ENCODE measurements at places on chromosomes 7 and 10.

- no peak for DNase-seq
Measured at GRCh38 chr10:16360001-16360400, 76.8 kb upstream of the PTER start.

- no peak for DNase-seq
Measured at GRCh38 chr10:86347856-86348255, 18.7 kb downstream of the GRID1 start.

DNA sequence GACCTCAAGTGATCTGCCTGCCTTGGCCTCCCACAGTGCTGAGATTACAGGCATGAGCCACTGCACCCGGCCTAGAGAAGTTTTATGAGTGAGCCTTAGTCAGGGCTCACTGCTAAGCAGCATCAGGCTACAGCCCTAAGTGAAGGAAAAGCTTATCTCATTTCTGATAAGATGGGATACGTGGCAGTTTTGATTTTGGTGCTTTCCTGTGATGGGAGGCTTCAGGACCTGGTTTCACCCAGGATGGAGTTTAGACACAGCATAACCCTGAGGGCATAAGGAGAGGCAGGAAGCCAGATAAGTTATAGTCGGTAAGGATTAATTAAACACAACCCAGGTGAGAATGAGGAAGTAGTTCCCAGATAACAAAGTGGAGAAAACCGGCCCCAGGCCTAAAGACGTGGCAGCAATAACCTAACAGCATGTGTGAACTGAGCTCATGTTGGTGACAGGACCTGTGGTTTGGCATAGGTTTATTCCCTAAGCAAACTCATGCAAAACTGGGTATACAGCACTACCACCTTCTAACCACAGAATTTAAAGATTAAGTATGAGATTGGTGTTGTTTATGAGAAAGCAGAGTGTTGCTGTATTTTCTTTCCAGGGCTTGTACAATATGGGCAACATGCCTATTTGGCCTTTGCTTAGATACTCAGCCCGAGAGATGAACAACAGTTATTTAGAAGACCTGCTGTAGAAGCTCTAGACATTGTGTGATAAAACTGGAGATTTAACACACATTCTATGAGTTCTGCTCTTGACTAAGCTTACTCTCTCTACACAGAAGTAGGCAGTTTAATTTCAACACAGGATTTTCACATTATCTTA lies 119.4 kb downstream of the COL28A1 start:
- DNase-seq: no peak

GRCh38 chr7:7779888-7780287 lies 61.5 kb upstream of the RPA3 start:
- no peak for DNase-seq

DNA sequence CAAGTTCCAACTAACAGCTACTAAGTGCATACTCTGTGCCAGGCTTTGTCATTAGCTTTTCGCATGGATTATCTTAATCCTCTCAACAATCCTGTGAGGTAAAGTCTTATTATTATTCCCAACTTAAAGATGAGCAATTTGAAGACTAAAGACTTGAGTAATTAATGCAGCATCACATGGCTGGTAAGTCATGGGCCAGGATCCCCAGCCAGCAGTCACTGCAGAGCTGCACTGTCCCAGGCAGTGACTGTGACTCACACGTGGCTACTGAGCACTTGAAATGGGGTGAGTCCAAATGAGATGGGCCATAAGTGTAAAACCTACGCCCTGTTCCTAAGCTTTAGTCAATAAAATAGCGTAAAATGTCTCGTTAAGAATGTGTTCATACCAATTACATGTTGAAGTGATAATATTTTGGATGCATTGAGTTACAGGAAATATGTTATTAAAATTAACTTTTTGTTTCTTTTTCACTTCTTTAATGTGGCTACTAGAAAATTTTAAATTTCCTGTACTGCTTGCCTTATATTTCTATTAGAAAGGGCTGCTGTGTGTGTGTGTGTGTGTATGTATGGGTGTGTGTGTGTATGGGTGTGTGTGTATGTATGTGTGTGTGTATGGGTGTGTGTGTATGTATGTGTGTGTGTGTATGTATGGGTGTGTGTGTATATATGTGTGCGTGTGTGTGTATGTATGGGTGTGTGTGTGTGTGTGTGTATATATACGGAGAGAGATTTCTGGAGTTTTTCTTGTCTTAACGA lies 756.3 kb downstream of the AUTS2 start:
- DNase-seq: no peak

DNA sequence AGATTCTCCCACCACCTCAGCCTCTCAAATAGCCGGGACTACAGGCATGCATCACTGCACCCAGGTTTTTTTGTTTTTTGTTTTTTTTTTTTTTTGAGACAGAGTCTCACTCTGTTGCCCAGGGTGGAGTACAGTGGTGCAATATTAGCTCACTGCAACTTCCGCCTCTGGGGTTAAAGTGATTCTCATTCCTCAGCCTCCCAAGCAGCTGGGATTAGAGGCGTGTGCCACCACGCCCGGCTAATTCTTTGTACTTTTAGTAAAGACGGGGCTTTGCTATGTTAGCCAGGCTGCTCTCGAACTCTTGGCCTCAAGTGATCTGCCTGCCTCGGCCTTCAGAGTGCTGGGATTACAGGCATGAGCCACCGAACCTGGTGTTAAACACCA lies 107.5 kb upstream of the KIF5B start:
- no peak for DNase-seq

GRCh38 chr10:12510984-12511383 lies 161.6 kb downstream of the CAMK1D start:
- DNase-seq: no peak

DNA sequence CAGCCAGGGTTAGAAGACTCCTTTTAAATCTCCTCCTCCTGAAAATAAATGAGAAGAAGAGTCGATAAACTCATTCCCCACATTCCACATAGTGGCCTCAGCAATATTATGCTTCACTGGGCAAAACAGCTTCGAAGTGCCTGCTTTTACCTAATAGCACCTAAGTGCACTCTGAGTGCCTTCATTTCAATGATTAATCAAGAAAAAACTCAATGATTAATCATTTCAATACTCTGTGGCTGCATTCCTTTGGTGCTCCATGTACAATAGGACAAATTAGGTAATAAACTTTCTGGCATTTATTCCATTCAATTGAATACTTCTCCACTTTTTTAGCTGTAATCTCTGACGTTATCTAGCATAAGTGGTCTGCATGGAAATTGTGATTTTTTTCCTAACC lies 174.6 kb downstream of the CCDC71L start:
- no peak for DNase-seq
